ENCODE measurements at places on chromosomes 5 and 9.

DNA sequence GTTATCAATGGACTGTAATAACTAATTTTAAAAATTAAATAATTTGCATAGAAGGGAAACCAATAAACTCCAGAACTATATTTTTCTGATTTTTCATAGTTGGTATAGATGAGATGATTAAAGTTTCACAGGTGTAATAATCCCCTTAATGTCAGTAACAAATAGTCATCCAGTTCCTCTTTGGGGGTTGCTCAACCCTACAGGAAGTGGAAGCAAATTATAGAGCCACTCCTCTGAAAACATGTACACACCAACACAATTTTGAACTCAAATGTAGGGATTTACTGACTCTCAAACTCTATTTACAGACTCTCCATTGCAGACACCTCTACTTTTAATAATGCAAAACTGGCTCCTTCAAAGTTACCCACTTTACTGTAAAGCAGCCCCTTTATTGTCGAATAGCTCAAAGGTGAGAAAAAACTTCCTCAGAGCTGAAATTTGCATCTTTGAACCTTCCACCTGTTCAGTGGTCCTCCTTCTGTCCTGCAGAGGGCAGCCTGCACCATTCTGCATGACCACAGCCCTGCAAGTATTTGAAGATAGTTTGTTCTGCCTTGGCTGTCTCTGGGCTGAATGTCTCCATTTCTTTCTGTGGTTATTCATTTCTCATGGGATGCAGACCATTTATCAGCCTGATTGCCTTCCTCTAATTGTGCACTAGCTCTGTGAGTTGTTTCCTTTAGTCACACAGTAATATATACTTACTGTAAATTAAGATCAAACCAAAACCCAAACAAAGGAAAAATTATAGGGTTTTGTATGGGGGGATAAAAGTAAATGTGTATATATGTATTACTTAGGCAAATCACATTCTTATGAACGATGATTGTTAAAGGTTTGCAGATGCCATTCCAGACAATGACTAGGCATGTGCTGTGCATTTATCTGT lies 383.2 kb upstream of the SGCD start:
- H3K4me1 ChIP-seq: peaks cover 3% of the 10 kb centered on the region
- H3K4me3 ChIP-seq: no peak overlapping the region
- no peaks in the 10 kb centered on the region for H3K36me3 ChIP-seq
- H3K27ac ChIP-seq: no peak overlapping the region
- DNase-seq: peak; percentile 9

DNA sequence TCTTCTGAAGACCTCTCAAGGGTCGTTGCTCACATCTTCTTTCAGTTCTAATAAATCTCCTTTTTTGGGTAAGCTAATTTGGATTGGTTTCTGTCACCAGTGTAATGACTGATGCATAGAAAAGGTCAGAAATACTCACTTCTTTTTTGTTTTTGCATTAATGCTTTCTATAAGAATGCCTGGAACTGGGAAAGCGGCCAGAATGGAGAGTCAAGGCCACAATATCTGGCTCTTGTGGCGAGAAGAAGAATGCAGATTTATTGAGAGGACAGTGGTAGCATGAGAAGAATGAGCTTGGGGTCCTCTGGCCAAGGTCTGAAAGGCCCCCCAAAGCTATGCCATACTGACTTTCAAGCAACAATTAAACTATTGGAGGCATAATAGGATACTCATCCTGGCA lies 88.0 kb upstream of the SLC12A2 start:
- H3K27ac ChIP-seq: no peak overlapping the region
- no peak for DNase-seq
- peaks cover 22% of the 10 kb centered on the region for H3K36me3 ChIP-seq

DNA sequence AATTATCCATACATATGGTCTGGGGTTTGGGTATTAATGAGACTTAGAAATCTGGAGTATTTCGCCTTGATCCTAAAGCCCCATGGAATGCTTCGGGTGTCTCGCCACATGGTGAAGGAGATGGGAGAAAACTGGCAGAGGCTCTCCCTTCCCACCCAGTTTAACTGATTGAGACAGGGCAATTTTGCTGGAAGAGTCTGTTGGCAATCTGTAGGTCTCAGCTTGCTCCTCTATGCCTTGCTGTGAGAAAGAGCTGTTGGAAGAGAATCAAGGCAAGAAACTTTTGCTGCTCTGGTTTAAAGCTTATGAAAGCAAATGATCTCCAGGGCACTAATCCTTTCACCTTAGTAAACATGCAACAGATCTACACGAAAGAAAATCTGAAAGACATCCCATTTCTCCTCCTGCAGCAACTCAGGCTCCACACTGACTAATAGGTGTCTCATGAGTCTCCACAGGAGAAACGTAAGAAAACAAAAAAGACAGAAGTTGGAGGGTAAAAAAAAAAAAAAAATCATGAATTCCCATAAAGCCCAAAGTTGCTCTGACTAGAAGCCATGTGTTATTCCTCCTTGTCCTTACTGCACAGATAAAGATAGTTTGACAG lies 369.9 kb downstream of the EFNA5 start:
- H3K4me1 ChIP-seq: peaks cover 5% of the 10 kb centered on the region
- no peak overlapping the region for H3K4me3 ChIP-seq
- H3K27ac ChIP-seq: no peak overlapping the region
- no peak for DNase-seq

GRCh38 chr9:88757406-88758010 lies 222.5 kb downstream of the NXNL2 start:
- peaks cover 24% of the 10 kb centered on the region for H3K27me3 ChIP-seq
- no peak overlapping the region for H3K27ac ChIP-seq
- no peaks in the 10 kb centered on the region for H3K4me1 ChIP-seq
- no peak overlapping the region for H3K4me3 ChIP-seq

DNA sequence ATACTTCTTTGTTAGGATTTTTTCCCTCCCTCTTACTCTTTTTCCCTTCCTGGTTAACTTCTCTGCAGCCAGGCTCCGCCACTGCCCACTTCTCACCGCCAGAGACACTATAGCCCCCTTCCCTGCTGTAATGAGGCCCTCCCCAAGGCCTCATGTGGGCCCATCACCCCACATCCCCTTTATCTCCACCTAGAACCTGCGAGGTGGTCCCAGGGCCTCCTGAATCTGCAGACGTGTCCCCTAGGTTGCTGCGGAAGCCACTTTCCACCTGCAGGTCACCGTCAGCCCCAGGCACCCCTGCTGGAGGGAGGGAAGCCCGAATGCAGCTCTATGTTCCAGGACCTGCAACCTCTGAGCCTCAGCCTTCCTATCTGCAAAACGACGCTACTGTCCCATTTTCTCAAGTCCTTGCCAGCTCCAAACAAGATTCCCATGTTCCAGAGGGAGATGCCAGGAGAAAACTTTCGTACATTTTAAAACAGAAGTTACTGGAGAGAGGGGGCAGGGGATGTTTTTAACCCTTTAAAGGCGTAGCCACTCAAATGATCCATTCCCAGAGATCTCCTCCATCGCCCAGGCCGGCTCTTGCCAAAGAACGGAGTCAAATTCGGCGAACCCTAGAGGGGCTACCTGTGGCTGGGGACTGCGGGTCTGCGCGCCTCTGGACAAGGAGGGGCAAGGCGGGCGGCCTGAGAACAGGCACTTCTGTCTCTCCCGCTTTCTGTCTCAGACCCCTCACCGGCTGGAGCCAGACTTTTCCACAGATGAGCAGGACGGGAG lies 929 bp downstream of the SH3PXD2B start:
- peak overlapping the region; percentile 52 for H3K4me3 ChIP-seq
- no peaks in the 10 kb centered on the region for H3K36me3 ChIP-seq
- H3K27ac ChIP-seq: no peak overlapping the region
